ENCODE measurements at places on chromosomes 13 and 19.

- no peak for DNase-seq
These were observed 638 bp downstream of the ADGRE5 start for GRCh38 chr19:14381689-14382474.

DNA sequence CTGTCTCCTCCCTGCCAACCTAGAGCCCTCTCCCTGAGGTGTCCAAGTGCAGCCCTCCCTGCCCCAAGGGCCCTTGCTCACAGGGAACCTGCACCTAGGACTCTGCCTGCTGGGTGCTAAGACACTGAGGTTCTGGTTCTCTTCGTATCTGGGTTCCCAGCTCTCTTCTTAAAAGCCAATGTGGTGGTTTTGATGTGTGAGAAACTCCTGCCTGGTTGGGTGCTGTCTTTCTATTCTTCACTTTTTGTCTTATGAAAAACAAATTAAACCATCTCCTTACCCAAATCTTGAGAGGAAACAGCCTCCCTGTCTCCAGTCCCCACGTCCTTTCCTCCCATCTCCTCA, 4.3 kb upstream of the KMT2B start:
- no peak for DNase-seq

DNA sequence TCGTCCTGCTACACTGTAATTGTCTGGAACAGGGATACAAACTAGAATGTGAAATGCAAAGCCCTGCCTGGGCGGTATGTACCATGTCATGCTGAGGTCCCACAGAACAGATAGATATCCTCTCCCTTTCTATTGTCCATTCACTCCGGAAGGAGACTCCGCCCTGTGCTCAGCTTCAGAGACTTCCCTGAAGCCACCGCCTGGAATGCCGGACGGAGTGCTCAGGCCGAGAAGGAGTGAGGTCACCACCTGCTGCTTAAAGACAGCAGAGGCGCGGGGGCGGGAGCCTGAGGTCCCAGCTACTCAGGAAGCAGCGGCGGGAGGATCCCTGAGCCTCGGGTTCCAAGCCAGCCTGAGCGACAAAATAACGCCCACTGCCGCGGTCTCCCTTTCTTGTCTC, 890 bp upstream of the ZNF611 start:
- DNase-seq: no peak

GRCh38 chr19:18102916-18103542, 5.5 kb downstream of the MAST3 start:
- no peak for DNase-seq

GRCh38 chr19:38277549-38277948, 13.2 kb downstream of the SPINT2 start:
- no peak for DNase-seq

- peak; percentile 49 for DNase-seq
These were observed 1.2 kb downstream of the PPM1N start for GRCh38 chr19:45499196-45500180.

DNA sequence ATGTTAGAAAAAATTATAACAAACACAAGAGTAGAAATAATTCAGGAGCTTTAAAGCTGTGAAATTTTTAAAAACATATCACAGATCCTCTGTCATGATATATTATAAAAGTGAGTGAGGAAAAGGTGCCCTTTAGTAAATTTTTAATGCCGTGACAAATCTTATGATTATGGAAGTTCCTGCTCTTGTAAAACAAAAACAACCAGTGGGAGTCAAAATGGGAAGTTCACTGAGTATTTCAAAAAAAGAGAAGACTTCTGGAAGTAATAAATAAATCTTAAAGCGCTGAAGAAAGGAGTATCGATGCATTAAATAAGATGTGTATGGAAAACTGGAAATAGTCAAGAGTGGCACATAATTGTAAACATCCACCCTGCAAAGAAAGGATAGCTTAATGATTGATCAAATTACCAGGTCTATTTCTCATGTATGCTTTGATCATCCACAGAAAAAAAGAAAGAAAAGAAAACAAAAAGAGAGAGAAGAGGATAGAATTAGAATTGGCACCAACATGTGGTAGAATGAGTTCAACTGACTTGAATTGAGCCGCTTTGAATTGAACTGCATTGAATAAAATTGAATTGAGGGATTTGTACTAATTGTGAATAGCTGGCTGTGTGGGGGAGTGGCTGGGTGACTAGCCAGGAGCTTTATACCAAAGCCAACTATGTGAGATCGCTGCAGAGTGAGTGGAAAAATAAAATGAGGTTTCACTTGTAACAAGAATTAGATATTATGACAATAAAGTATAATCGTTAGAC, 647.6 kb upstream of the SPRY2 start:
- no peak for DNase-seq

- DNase-seq: no peak
These were observed 41.2 kb downstream of the NFIX start for GRCh38 chr19:13036366-13036976.

DNA sequence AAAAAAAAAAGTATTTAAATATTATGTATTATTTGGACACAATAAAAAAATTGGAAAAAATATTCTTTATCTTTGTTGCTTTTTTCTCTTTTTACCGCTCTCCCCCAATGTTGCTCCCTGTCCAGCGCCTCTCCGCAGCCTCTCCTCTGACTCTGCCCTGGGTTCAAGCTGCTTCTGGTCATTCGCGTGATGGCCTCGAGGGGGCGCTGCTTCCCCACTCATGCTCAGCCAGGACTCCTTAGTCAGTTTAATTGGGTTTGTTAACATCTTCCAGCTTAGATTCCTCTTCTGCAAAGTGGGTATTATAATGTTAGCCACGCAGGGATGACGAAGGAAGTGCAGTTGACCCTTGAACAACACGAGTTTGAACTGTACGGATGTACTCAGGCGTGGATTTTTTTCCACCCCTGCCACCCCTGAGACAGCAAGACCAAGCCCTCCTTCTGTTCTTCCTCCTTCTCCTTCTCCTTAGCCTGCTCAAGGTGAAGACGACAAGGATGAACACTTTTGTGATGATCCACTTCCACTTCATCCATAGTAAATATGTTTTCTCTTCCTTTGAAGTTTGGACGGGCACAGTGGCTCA, 4.9 kb upstream of the NWD1 start:
- peak; percentile 24 for DNase-seq

DNA sequence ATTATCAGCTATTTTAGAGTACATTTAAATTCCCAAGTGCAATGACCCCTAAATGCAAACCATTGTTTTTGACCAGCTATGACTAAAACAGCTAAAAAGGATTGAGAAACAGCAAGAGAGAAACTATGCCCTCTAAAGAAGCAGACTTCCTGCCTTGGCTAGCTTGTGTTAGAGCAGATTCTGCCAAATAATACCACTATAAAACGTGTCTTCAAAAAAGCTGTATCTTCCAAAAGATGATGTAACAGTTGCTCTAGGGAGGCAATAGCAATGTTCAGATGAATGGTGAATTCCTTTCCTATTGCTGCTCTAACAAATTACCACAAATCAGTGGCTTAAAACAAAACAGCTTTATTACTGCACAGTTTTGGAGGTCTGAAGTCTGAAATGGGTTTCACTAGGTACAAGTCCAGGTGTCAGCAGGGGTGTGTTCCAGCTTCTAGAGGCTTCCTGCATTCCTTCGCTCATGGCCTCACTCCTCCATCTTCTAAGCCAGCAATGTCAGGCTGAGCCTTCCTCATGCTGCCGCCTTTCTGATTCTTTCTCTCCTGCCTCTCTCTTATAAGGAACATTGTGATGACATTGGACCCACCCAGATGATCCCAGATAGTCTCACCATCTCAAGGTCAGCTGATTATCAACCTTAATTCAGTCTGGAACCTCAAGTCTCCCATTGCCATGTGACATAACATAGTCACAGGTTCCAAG, 84.5 kb downstream of the LRRC63 start:
- DNase-seq: no peak

DNA sequence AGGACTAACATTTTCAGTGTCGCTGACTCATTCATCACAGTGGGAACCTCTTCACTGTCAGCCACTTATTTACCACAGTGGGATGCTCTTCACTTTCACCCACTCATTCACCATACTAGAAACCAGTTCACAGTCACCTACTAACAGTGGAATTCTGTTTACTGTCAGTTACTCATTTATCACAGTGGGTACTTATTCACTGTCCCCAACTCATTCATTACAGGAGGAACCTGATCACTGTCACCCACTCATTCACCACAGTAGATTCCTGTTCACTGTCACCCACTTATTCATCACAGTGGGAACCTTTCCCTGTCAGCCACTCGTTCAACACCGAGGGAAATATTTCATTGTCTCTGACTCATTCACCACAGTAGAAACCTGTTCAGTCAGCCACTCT, 10.1 kb upstream of the ZNF85 start:
- DNase-seq: no peak

DNA sequence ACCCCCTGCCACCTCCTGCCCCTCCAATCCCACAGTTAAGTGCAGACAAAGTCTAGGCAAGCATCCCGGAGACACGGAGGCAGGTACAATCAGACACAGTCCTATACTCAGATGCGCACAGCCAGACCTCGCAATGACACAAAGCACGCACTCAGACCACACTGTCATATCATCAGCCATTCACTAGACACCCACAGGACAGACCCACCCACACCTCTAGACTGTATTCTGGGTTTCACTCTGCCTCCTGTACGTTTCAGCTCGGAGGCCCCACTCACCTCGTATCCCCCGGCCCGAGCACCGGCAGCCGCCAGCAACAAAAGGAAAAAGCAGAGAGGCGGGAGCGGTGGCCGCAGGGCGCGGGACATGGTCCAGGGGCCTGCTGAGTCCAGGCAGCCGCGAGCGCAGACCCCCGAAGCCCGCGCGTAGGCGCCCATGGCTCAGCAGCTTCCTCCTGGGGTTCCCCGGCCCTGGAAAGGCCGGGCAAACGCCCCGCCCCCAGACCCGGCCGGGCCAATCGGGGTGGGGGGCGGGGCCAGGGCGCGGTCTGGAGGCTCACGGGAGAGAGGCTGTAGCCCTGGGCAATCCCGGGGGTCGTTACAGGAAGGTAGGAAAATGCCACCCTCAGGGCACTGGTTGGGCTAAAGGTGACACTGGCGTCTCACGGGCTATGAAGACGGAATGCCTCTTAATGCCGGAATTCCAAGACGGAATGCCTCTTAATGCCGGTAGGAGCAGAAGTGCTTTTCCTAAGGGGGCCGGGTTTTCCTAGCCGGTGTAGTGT, at the start of the genes MAN2B1 and WDR83:
Gene MAN2B1, minus strand, starts transcription at position 478 of the 784 bp plus-strand sequence. Its CDS starts 41 bp downstream, at position 437.
Gene WDR83, plus strand, starts transcription at position 543 of the 784 bp plus-strand sequence. CDS start 2,984 bp downstream, outside the sequence.
- no peak for DNase-seq

- DNase-seq: no peak
These were observed 1.4 kb downstream of the MYCBP2 start for GRCh38 chr13:77325371-77325980.

GRCh38 chr13:109209526-109209925, 576.9 kb downstream of the IRS2 start:
- DNase-seq: no peak

- no peak for DNase-seq
These were observed 5.9 kb downstream of the MIPEP start for GRCh38 chr13:23883255-23883654.

GRCh38 chr13:41178040-41178439, 16.3 kb downstream of the KBTBD7 start:
- no peak for DNase-seq

GRCh38 chr13:41411522-41411921, 45.8 kb upstream of the RGCC start:
- no peak for DNase-seq

DNA sequence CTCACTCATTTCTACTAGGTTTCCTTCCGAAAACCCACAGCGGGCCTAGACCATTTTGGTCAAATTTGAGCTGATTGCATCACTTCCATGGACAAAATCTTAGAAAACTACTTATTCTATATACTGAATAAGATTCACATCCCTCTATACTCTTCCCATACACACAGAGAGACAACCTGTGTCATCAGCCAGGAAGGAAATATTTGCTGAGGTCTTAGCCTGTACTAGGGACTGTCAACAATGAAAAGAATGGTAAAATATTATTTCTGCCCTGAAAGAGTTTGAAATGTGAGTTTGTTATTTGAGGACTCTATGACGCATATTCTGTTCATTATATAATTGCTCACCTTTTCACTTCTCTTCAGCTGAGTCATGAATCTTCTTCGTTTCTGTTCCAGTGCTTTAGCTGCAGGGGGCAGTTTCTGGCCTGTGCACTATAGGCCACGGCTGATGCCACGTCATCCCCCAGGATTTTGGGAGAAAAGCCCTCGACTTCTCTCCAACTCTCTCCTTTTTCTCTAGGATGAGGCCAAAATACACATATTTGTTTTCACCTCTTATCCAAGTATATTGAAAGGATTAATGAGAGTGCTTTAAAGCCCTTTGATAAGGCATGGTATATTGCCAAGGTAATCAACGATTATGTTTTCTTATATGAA, 47.7 kb downstream of the GSX1 start:
- DNase-seq: no peak

DNA sequence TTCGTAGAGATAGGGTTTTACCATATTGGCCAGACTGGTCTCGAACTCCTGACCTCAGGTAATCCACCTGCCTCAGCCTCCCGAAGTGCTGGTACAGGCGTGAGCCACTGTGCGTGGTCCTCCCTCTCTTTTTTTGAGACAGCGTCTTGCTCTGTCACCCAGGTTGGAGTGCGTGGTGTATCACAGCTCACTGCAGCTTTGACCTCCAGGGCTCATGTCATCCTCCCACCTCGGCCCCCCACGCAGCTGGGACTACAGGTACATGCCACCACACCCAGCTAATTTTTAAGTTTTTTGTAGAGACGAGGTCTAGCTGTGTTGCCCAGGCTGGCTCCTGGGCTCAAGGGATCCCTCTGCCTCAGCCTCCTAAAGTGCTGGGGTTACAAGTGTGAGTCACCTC, 18.2 kb downstream of the ZSCAN18 start:
- DNase-seq: no peak

- DNase-seq: peak; percentile 24
These were observed 1003.2 kb upstream of the PCDH20 start for GRCh38 chr13:62418872-62419271.

GRCh38 chr13:72521940-72522661, 205.3 kb downstream of the MZT1 start:
- no peak for DNase-seq

DNA sequence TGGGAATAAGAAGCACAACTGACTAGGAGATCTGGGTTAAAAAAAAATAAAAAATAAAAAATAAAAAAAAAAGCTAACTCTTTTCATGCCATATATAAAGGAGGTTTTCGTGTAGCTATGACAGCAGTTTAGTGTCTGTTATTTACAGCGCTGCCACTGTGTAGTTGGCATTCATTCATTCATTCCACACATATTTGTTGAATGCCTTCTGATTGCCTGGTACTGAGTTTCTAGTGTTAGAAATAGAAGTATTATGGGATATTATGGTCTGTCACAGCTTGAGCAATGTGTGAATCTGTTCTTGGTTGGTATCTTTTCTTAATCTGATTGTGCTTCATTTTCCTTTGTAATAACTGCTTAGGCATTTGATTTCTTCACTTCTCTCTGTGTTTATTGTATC, 237.4 kb downstream of the NBEA start:
- DNase-seq: peak; percentile 45
